M059J (cell line): ENCODE measurements at places on chromosomes 1 and 21.

GRCh38 chr1:6269720-6270400 is 9.0 kb upstream of the GPR153 start:
- DNase-seq, result no peak

DNA sequence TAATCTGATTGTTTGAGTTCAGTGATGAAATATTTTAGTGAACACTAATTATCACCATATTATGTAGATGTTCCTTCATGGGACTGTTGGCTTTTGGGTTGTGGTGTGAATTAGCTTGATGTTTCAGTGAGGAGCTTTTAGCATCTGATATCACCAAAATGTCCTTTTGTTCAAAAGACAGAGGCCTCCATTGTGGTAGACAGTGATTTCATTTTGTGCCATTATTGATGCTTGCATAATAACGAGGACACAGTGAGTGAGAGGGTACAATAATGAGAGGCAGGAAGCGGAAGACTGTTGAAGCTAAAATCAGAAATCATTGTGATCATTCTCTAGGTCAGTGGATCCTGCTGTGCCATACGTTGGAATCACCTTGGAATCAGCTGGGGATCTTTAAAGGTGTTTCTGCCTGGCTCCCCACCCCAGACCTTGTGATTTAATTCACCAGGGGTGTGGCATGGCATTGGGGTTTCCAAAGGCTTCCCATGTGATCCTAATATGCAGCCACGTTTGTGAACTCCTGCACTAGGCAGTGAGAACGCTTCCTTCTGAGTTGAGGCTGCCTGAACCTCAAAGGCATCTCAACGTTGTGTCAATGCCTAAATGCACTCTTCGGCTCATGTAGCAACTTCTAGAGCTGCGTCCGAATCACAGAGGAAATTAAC is 82.1 kb upstream of the KIF1B start:
- DNase-seq, result no peak

DNA sequence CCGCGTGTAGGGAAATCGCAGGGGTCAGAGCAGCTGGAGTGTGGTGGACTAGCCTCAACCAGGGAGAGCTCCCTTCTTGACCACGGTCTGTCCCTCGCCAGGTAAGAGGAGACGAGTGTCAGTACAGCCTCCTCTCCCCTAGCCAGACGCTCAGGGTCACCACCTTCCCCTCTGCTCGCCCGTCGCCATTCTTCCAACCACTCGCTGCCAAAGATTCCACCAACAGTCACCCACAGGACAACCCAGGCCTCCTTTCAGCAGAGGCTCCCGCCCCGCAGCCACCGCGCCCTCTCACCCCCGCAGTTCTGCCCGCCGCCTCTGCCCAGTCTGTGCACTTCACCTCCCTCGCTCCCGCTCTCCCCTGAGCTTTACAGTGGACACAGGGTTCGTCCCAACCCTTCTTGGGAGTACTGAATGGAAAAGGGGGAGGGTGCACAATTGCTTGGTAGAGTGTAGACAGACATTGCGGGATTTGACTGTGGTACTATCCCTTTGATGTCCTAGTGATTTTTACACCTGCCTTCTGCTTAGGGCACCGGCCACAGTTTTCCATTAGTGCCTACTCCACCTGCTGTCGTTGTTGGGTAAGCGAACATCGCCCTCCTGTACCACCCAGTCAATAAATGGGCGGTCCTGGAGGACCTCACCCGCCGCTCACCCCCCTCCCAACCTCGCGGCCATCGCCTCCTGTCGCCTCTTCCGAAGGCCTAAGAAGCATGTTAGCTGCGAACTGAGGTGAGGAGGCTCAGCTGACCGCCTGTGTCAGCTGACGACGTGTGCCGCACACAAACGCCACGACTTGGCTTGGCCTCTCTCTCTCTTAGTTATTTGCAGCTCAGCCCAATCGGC is 9.2 kb upstream of the NBPF11 start:
- no peak for DNase-seq

DNA sequence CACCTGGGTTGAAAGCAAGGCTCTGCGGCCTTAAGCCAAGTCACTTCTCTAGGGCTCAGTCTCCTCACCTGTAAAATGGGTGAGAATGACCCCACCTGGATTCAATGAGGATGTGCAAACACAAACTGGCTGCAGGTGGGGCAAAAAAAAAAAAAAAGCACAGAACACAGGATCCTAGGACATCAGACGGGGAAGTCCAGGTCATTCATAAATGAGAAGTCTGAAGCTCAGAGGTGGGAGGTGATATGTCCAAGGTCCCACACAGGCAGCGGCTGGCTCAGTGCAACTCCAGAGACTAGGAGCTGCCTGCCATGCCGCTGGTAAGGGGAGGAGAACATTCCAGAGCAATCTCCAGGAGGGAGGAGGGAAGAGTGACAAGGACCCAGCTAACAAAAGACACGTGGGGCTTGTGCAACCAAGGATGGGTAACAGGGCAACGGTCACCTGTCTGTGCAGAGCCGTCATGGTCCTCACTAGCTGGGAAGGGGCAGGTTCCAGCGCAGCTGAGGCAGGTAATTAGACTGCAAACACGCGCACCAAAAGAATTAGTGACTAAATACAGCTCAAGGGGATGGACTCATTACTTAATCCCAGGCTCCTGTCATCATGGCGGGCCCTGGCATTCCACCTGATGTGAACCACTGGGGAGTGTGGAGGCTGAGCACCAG is 19.5 kb downstream of the IFFO2 start:
- DNase-seq, result peak; percentile 84

GRCh38 chr1:199978408-199978940 is 49.0 kb upstream of the NR5A2 start:
- no peak for DNase-seq

- DNase-seq, result peak; percentile 87
These were observed 64.8 kb downstream of the DNTTIP2 start for GRCh38 chr1:93814059-93814794.

DNA sequence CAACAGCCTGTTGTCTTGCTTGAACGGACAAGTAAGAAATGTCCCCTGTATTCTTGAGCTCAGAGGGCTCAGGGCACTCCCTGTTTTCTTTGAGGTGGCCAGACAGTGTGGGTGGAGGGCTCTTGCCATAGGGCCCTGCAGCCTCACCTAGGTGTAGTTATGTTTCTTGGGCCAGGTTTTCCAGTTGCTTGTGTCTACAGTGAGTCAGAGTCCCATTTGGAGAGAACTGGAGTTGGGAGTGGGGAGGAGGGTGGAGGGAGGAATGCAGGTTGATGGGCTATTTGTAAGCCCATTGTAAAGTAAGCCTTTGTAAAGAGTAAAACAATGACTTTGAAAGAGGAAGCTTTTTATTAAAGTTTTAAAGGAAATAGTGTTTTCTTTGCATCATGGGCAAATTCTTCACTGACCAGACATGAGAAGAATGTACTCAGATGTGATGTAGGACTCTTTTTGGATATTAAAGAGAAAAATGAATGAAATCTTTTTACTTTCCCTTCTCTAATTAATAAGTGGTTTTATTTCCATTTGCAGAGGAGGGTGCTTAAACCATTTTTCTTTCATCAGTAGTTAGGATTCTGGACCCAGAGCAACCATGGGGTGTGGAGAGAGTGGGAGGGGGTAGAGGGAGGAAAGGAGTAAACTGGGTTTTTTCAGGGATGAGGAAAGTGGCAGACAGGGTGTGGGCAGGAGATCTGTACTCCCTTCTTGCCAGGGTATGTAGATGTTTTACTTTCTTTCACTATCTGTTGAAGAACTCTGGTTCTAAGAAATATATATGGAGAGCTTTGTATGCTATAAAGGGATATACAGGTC is 45.1 kb upstream of the MACF1 start:
- DNase-seq, result peak; percentile 67

DNA sequence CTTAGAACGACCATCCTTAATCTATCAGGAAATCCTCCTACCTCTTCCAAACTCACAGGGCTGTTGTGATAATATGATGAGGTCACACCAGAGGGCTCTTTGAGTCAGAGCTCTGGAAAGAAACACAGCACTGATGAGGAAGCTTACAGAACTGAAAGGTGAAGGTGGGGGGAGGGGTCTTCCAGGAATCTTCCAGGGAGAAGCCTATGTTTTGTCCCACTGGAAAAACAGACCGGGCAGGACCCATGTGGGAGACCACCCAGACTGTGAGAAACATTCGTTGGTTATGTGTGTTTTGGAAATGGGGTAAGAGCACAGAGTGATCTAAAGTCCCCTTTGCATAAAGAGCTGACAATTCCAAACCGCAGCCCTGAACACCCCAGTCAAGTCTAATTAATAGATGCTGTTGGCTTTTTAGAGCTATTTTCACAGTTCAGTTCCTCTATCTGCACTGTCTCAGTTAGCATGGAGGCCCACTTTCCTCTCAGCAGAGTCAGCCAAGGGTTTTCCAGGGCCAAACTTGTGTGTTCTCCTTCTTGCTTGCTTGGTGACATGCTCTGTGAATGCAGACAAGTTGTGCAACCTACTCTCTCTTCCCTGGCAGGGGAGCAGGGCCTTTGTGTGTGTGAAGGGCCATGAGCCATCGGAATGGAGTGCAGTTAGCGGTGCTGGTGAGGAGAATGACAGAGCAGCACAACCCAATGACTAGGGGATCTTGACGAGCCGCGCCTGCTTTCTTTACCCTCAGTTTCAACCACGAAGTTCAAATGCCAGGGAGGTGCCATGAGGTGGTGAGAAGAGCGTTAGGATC is 12.3 kb downstream of the PHLDA3 start:
- peak; percentile 97 for DNase-seq

DNA sequence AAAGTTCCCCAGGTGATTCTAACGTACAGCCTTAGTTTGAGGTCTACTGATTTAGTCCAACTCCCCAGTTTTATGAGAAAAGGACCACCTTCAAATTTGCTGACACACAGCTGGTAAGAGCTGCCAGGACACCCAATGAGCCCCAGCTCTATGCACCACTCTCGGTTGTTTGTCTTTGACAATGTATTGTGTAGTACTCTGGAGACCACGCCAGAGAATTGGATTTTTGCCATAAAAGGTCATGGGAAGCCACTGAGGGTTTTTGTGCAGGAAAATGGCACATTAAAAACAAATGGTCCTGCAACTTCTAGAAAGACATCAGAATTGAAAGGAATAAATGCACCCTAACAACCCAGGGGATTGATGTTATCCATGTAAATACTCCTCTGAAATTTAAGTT is 7.1 kb upstream of the IER5 start:
- no peak for DNase-seq

DNA sequence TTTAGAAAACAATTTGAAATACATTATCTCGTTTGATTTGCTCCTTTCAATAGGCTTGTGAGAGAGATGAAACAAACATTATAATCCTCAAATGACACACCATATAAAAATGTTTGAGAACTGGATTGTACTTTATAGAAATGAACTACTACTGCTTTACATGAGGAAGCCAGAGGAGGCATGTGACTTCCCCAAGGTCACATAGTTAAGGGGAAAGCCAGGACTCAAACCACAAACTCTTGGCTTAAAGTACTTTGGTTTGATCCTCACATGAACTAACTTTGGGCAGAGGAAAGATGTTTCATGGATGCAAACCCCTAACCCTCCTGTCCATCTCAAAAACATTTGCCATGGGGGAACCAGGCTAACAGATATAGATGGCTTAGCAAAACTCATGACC is 4.7 kb downstream of the ARHGEF11 start:
- peak; percentile 67 for DNase-seq

DNA sequence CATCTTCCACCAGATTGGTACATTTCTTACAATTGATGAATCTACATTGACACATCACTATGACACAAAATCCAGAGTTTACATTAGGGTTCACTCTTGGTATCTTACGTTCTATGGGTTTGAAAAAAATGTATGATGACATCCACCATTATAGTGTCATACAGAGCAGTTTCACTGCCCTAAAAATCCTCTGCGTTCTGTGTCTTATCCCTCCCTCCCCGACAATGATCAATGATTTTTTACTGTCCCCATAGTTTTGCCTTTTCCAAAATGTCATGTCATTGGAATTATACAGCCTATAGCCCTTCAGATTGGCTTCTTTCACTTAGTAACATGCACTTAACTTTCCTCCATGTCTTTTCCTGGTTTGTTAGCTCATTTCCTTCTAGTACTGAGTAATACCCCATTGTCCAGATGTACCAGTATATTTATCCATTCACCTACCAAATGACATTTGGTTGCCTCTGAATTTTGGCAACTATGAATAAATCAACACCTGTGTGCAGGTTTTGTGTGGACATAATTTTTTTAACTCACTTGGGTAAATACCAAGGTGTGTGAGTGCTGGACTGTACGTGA is 80.9 kb upstream of the CDC42BPA start:
- no peak for DNase-seq

- DNase-seq, result no peak
These were observed 736.8 kb upstream of the NCAM2 start for GRCh38 chr21:20261364-20261763.

- DNase-seq, result no peak
These were observed 1.1 kb upstream of the SLC19A1 start for GRCh38 chr21:45543371-45543709.

DNA sequence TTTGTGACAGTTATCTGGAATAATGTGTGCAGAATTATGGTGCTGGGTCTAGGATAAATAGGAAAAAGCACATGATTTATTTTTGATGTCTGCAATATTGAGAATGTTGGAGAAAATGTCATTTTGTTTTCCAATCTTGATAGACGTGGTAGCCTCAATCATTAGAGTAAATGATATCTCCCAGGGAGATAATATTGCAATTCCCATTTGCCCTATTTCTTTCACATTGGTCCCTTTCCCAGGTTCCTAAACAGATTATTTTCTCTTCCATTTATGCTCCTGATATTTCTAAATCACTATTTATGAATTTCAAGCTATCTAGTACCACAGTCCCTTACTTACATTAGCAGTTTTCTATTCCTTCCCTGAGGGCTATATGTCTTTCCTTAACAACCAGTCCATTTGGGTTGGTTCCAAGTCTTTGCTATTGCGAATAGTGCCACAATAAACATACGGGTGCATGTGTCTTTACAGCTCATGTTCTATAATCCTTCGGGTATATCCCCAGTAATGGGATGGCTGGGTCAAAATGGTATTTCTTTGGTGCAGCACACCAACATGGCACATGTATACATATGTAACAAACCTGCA is 447.3 kb downstream of the PLA2G4A start:
- DNase-seq, result no peak

DNA sequence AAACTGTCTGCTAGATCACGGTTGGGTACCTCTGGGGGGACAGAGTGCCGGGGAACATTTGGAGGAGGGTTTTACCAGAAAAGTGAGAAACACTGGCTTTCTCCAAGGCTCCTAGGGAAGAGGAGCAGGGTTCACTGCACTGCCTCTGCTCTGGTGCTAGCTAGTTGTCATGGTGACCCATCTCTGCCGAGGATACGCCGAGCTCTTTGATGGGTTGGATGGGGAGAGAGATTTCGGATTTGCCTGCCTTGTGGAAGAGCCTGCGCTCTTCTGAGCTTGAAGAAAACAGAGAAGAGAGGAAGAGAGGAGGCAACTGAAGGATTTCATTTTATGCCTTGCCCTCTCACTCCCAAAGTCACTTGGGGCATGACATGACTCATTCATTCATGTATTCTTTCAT is 92.1 kb downstream of the NAV1 start:
- DNase-seq, result no peak

DNA sequence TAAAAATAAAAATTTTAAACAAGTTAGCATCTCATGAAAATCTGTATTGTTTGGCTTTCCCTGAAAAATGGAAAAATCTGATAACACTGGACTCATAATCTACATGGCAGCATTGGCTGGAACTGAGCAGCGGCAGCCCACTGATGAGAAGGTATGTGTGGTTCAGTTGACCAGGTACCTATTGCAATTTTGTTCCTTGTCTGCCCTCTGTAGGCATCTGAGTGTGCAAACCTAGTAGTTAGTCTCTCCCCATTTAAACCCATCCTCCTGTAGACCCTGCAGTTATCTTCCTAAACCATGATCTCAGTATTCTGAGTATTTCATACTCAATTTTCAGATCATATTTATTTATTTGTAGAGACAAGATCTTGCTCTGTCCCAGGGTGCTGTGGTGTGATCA is 59.4 kb upstream of the SERBP1 start:
- DNase-seq, result peak; percentile 56
